ENCODE measurements at places on chromosomes 11 and 22.

DNA sequence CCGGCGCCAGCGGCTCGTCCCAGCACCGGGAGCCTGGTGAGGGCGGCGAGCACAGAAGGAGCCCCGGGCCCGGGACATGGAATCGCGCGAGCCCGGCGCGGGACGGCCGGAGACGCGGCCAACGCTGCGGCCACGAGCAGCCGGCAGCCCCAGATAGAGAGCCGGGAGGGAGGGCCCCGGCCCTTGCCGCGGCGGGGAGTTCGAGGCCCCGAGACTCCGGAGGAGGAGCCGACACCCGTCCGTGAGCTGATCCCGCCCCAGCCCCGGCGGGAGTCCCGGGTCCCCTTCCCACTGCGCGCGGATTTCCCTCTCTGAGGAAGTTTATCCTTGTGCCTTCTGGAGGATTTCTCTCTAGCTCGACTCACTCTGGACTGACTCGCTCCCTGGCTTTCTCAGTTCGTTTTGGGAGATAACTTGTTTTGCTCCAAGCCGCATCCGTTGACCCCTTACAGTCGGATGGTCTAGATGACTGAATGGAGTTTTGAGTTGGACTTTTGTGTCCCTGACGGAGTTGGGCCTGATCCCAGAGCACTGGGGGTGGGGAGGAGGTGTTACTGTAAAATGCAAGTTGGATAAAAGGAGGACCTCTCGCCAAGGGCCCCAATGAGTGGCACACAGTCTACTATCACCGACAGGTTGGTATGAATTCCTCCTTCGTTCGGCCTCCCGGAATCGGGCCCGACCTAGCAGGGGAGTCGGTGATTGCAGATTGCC, 585 bp downstream of the ARHGEF12 start:
- no peak for DNase-seq

DNA sequence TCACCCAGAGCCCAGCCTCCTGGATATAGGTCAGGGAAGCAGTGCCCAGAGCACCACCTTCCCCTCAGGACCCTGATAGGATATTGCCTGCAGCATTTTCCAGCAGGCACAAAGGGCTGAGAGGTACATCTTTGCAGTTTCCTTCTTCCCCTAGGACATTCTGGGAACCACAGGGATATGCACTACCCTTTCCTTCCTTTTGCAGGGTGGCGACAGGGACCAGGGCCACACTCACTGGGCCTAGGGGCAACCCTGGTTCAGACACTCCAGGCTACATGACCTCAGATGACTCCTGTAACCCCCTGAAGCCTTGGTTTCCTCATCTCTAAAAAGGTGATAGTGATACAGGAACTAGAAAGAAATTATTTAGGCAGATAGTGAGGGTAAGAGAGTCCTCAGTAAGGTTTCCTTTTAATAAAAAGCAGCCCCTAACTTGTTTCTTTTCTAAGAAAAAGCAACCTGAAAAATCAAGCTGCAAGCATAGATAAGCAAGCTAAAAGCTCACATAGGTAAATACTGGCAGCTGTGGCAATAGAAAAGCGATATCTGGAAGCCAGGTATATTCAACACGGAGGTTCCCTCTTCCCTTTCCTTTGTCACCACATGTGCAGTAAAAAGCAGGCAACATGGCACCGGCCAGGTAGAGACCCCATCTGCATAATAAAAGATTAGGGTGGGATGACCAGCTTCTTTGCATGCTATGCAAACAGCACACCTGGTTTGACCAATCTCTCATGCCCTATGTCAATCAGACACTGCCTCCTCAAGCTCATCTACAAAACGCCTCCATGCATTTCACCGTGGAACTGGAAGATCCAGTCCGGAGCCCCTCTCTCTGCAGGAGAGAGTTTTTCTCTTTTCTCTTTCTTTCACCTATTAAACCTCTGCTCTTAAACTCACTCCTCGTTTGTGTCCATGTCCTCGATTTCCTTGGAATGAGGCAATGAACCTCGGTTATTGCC, 13.2 kb upstream of the MRGPRX2 start:
- DNase-seq = no peak

DNA sequence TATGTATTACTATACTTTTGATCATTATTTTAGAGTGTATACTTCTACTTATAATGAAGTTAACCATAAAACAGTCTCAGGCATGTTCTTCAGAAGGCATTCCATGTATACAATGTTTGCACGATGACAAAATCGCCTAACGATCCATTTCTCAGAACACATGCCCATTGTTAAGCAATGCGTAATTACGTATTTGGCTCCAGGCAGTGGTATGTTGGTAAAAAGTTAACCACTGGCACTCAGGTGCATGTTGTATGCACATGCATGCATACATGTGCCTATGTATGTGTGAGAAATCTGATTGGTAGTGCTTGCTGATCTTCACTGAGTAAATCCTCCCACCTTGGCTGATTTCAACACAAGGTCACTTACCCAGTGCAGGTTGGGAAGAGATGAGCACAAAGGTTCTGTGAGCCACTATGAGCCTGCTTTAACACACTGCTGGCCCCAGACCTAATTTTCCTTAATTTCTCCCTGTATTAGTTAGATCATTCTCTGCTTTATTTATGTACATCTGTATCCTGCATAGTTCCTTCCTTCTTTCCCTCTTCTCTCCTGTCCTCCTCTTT, 164.6 kb downstream of the ARHGAP42 start:
- DNase-seq = no peak

GRCh38 chr11:22432291-22433093, 94.3 kb downstream of the SLC17A6 start:
- no peak for DNase-seq

DNA sequence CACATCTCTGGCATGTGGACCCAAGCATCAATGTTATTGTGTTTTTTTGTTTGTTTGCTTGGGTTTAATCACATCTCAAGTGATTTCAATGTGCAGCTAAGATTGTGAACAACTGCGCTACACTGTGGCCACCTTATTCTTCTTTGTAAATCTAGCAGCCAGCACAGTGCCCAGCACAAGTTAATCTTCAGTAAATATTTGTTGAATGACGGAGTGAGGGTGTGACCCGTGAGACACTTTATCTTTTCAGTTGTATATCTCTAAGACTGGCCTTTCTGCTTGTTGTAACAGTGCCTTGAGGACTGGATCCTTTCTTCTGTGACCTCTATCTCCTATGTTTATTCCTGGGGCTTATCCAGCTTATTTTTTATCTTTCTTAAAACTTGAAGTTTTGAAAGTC, 21.4 kb upstream of the AMOTL1 start:
- DNase-seq = no peak

Measured in cortex of kidney (tissue), 1 donor.